ENCODE measurements at places on chromosomes 7 and 10.

DNA sequence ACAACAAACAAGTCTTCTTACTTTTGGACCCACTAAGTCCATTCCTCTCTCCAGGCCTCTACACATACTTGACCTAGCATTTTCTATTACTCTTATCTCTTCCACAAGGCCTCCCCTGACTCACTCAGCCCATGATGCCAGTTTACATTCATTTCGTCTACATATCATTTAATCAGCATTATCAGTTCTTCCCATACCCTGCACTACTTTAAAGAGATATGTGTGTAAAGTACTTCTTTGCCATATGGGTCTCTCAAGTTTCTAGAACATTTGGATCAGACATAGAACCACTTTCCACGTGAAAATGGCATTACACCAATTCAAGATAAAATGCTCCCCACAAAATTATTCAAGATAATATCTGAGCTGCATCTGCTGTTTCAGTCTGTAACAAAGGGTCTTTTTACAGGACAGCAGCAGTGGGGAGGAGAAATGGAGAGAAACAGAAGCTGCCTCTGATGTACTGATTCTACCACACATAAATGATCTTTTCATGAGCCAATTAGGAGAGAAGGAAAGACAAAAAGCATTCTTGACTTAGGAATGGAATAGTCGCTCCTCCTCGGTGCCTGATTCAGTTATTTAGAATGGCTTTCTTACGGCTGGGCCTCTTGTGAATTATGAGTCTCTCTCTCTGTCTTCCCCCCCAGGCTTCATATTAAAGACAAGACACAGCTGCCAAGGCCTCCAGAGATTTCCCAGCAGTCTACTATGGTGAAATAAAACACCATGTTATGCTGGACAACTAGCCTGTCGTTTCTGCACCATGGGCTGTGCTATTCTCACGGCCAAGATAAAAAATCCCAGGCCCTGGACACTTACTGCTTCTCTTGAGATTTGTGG lies 46.9 kb upstream of the SEPTIN7 start:
- DNase-seq = peak; percentile 95

DNA sequence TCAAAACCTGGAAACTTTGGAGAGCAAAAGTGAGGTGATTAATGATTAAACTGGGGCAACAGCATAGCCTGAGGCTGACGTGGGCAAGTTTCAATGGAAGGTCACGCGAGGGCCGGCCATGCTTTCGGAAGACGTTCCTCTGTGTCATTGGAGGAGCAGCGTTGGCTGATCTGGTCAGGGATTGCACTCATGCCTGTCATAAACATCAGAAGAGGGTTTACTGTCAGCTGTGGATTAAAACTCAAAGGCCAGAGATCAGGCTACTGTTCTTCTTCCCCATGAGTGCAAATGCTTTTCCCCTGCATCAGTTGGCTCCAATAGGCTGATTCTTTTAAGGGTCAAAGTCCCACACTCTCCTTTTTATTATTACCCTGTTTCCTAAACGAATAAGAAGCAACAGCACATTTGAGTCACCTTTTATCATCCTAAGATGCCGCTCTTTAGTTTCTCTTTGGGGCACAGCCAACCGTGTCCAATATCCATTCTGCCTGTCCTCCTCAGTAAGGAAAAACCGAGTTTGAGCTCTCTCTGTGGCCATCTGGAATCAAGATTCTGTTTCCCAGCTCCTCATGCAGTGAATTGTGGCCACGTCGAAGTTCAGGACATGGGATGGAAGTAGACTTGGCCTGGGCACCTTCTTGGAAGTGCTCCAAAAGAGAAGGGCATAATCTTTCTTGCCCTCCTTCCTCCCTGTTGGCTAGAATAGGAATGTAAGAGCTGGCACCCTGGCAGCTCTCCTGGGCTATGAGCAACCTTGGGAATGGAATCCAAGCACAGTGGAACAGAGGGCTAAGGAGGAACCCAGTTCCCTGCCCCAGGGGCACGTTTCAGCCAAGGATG lies 62.5 kb upstream of the INSIG1 start:
- DNase-seq = no peak

DNA sequence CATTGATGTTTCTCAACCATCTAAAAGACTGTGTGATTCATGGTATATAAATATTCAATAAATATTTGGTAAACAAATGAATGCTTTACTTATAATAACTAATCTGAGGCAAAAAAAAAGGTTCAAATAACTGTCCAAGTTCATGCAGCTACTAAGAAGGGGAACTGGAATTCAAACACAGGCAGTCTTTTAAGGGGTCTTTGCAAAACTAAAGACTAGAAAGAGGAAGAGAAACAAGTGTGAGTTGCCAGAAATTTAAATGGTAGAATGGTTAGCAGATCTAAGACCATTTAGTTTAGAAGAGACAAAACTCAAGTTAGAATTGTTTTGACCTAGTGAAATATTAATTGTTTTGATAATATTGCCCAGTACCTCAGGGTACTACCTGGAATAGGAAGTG lies 642.0 kb upstream of the LRRN3 start:
- no peak for DNase-seq

GRCh38 chr7:99440195-99440594 lies 1.5 kb downstream of the CPSF4 start:
- DNase-seq = peak; percentile 49

- no peak for DNase-seq
These were observed 1.5 kb upstream of the EBLN1 start for GRCh38 chr10:22219308-22219707.

- DNase-seq = no peak
These were observed 55.3 kb downstream of the SCIN start for GRCh38 chr7:12625836-12626235.

- DNase-seq = no peak
These were observed 50.8 kb upstream of the ZNF32 start for GRCh38 chr10:43699516-43699915.

DNA sequence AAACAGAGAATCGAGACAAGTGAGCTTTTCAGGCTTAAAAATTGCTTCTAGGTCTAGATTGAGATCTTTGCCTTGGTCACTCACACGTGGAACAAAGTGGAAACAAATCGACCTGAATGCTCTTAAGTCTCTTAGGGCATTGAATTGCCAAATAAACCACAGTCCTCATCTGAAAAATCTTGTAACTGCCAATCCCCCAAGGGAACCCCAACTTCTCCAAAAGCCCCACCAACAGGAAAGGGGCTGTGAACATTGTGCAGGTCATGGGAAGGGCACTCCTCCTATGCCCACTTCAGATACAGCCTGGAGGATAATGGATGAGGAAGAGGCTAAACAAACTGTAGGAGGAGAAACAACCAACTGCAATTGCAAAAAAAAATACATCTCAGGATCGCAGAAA lies 91.3 kb downstream of the DGKI start:
- no peak for DNase-seq

- DNase-seq = no peak
These were observed 376.1 kb upstream of the CHRM2 start for GRCh38 chr7:136492366-136492765.

GRCh38 chr10:104762793-104763192 lies 121.7 kb downstream of the SORCS3 start:
- no peak for DNase-seq

GRCh38 chr7:140877249-140877524 lies 47.5 kb downstream of the BRAF start:
- DNase-seq = no peak

GRCh38 chr7:28112467-28112866 lies 68.1 kb downstream of the JAZF1 start:
- no peak for DNase-seq

DNA sequence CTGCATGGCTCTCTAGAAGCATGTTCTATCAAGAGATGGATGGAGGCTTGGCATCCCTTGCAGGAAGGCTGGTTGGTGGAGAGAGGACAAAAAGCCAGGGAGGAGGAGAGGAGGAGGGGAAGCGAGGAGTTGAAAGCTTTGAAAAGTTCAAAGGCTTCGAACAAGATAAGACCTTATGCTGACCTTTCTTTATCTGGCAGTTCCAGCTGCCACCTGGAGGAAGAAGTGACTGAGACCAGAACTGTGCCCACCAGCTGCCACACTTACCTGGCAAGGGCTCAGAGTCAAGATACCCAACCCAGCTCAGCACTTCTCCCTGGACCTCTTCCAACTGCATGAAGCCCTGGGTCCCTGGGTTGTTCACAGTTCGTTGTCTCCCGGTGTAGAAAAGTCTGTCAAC lies 14.8 kb downstream of the CCL24 start:
- no peak for DNase-seq

DNA sequence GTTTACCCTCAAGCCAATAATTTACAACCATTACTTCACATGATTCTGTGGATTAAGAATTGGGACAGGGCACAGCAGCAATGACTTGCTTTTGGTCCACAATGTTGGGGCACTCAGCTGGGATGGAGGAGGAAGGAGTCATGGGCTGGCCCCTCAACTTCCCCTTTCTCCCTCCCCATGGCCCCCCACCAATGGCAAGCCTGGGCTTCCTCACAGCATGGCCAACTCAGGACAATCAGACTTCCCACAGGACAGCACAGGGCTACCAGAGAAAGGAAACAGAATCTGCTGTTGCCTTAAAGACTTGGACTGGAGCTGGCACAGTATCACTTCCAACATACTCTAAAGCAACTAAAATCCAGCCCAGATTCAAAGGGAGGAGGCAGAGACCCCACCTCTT lies 160.7 kb downstream of the PTPN20 start:
- no peak for DNase-seq

GRCh38 chr7:101814081-101814990 lies 3.1 kb upstream of the CUX1 start:
- peak; percentile 63 for DNase-seq

Measured in fibroblast of villous mesenchyme (primary cell).